ENCODE measurements at places on chromosomes 6 and 20. TPM values are rescaled to one million over a fixed set of nuclear protein-coding genes. Genes with fewer than 3 reads are reported as not detected.

GRCh38 chr20:53138454-53139262, 166.5 kb downstream of the TSHZ2 start:
- H3K4me1 ChIP-seq: peaks cover 5% of the 10 kb centered on the region
- H3K36me3 ChIP-seq: no peaks in the 10 kb centered on the region
- no peaks in the 10 kb centered on the region for H3K27me3 ChIP-seq
- DNase-seq: no peak

- no peaks in the 10 kb centered on the region for H3K4me1 ChIP-seq
- no peak overlapping the region for H3K4me3 ChIP-seq
- H3K27ac ChIP-seq: no peak overlapping the region
Measured at GRCh38 chr20:17762243-17762872, 62.6 kb downstream of the BANF2 start.

The PSORS1C2 gene
- not detected for total RNA-seq

The EMILIN3 gene
- total RNA-seq: 0.19 TPM

The MAFB gene
- 139 TPM for total RNA-seq

The PSORS1C1 gene
- not detected for total RNA-seq

DNA sequence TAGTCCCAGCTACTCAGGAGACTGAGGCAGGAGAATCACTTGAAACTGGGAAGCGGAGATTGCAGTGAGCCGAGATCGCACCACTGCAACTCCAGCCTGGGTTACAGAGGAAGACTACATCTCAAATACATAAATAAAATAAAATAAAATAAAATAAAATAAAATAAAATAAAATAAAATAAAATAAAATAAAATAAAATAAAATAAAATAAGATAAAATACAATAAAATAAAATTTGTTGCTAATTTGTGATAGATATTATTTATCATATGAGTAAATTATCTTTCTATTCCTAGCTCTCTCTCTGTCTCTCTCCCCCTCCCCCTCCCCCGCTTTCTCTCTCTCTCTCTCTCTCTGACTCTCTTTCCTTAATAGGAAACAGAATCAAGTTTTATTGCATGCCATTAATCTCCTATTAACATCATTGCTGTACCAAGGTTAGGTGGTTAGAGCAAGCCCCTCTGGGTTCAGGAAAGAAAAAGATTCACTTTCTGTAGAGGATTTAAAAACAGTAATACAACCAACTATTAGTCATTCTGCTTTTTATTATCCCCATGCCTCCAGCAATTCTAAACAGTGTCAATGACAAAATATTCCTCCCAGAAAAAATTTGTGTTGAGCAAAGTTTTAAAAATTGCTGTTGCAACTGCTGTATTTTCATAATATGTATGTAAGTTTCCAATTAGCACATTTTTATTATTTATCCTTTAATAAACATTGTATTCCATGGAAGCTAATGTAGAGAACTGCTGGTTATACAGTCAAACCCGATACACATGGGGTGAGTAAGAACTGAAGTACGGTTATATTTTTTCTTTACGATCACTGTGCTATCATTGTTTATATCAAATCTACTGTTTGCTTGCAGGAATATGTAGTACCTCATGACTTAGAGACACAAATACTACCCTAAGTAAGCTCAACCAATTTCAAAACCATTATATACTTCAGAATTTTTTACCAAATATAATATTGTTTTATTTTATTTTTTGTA, 22.1 kb downstream of the BMP5 start:
- no peaks in the 10 kb centered on the region for H3K27me3 ChIP-seq
- H3K4me1 ChIP-seq: no peaks in the 10 kb centered on the region
- no peak for DNase-seq

Data from naive thymus-derived CD4-positive, alpha-beta T cell (primary cell).